Fibroblast of skin of back (primary cell): ENCODE measurements at places on chromosomes 6 and 20.

DNA sequence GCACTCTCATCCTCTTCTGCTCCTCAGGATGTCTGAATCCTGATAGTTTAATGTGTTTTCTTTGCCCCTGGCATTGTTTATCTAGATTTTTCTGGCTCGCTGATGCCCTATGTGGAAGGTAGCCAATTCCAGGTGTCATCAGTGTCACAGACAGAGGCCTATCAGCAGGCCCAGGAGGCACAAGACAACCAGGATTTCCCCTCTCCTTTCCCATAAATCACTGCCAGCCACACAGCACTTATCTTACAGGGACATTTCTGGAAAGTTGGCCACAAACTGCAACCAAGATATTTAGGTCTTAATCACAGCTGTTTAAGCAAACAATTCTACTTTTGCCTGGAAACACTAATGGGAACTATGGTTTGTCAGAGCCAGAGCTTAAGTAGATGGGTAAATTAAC, 28.1 kb downstream of the ADGRF5 start:
- DNase-seq = no peak

GRCh38 chr20:62252342-62252966, 14.1 kb downstream of the OSBPL2 start:
- DNase-seq = peak; percentile 16

DNA sequence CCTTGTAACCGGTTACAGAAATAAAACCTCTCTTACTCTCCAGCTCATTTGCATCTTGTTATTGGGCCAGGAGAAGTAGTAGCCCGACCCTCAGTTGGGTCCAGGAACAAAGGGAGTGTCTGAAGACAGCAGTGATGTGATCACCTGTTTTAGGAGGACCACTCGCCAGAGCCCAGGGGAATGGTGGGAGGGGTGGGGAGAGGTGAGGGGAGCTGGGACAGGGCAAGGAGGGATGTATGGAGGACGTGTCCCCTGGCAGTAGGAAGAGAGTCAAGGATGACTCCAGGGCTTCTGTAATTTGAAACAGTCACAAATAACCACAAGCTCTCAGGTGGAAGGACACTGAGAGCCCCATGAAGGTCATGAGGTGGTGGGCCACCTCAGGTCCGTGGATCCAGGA, 1.4 kb upstream of the PCMTD2 start:
- no peak for DNase-seq

DNA sequence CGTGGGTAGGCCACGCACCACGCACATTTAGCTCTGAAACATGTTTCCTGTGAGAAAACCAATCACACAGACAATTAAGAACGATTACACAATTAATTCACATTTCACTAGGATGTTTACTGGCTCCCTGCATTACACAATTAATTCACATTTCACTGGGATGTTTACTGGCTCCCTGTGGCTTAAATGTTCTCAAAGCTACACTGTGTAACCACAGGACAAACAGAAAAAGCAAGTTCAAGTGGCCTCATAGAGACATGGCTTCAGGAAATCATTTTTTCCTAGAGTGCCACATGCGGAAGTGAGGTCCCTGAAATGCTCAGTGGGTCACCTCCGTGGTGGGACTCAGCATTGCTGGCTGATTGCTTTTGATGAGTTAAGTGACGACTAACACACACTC, 61.7 kb upstream of the XRN2 start:
- DNase-seq = no peak

DNA sequence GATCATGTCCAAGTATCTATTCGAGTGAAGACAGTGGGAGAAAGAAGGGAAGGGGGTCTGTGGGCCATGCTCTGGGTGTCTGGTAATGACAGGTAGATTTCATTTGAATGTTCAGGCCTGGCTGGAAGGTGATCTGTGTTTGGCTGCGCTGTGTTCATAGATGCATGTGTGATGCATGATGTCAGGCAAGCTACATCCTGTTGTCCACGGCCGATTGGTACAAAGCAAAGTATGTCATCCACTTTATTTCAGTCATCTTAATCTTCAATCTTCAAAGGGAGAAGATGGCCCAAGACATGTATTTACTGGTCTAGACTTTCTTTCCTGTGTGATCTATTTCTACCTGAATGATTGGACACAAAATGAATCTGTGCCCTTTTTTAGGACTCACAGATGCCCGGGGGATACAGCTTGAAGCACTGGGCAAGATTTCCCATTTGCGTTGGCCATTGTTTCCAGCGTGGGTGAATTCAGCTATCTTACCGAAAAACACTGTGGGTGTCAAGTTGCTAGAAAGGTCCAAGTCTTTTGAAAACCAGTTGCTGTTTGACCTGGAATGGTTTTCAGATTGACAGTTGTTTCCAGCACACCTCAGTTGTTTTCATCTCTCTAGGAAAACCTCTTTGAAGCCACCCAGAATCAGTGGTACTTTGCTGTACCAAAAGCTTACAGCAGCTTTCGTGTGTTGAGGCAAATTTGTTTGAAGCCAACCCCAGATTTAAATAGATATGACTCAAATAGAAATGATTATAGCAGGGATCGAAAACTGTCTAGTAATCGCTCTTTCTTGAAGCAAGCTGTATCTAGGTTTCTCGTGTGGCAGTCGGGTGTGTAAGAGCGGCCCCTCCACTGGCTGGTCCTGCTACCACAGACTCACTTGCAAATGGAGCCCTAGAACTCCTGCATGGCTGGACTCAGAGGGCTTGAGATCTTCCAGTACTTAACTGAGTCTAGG, 27.2 kb downstream of the DUSP22 start:
- no peak for DNase-seq

- DNase-seq = no peak
These were observed 1.5 kb downstream of the CD2AP start for GRCh38 chr6:47479140-47479508.

DNA sequence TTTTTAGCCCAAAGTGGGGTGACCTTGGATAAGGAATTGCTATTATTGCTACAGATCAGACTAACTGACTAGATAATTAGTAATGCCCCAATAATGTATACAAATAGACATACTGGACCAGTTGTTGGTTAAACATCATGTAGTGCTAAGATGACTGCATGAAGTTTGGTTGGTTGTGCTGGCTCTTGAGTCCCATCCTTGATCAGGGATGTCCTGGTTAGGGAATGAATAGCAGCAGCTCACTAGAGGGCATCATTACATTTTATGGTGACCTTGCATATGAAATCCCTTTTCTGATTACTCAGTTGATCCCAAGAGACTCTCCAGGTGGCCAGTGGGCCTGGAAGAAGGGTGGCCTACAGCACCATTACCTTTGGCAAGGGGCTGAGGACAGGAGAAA, 10.9 kb downstream of the TPBG start:
- no peak for DNase-seq

DNA sequence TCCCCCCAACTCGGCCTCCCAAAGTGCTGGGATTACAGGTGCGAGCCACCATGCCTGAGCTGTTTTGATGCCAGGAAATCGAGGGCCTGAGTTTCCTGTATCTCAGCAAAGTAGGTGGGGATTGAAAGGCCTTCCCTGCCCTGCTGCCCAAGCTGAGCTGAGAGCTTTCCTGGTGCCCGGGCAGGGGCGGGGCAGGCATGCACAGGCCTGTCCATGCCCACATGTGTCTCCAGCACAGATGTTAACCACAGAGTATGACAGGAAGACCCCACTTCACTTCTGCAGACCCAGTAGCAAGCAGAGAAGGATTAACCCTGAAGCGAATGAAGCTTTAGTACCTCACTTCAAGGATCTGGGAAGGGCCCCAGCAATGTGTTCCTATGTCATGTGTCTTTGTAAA, 66.0 kb downstream of the GPR6 start:
- no peak for DNase-seq

DNA sequence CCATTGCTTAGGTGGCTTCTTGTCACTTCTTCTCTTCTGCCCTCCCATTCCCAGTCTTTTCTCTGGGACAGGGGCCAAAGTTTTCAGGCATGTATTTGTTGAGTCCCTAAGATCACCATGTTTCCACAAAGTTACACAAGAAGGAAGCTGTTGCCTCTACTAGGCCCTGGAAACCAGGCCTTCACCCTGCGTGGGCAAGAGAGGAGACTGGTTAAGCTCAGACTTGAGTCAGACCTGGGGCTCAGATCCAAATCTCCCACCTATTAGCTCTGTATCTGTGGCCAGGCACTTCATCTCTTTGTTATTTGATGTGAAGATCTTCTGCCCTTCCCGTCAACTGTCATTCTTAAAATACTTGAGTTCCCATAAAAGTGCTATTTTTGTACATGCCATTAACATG, 154.6 kb downstream of the SASH1 start:
- peak; percentile 74 for DNase-seq

DNA sequence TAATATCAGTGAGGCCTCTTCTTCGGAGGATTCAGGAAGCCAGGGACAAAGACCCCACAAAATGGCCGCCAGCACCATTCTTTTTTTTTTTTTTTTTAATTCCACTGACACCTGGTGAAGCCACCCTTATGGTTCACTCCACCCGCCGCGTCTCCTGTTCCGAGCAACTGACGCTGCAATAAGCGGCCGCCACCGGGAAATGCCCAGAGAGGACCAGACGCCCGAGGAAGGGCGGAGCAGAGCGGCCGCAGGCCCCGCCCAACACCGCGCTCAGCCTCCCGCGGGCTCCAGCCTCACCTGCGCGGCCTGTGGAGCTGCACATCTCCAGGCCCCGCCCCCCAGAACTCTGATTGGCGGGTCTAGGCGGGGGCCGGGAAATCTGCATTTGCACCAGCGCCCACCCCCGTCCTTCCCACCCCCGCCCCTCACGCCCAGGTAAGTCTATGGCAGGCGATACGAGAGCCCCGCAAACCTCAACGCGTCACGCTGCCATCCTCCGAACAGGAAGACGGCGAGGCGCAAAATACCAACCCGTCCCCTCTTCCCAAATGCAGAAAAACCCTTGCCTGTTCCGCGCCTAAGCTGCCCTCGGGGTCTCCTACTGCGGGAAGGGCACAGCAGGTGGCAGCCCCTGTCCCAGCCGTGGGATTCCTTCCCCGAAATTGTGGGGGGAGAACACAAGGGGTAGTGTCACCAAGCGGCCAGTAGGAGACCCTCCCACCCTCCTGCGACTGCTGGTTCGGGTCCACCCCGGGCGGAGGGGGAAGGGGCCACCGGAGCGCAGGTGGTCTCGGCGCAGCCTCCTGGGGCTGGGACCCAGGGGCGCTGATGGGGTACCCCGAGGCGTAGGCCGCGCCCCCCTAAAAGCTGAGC, 960 bp downstream of the ATP9A start:
- DNase-seq = peak; percentile 32

- peak; percentile 12 for DNase-seq
These were observed 18.1 kb upstream of the ZBP1 start for GRCh38 chr20:57638173-57638894.

- peak; percentile 22 for DNase-seq
These were observed 595 bp downstream of the EYA2 start for GRCh38 chr20:46894971-46895905.

DNA sequence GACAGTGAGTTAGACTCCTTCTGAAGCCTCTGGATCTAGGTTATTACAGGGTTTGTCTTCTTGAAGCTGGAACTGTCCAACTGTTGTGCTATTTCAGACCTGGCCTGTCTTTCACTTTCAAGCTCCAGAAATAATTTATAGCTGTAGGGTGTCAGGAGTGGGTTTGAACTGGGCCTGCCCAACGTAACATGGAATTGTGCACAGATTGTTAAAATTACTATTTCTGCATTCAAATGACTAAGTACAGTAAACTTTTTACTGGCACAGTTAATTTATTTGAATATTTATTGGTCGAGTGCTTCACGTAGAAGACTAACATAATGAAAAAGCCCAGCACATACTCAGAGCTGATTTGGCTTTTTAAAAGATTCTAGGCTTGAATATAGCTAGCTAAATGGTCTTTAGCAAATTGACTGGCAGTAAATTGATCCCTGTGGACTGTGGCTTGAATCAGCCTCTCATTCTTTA, 74.3 kb downstream of the ARID1B start:
- no peak for DNase-seq
